8988T (cell line): ENCODE measurements at places on chromosomes 7 and 10.

- DNase-seq: no peak
Measured at GRCh38 chr7:151595702-151596350, 76.1 kb upstream of the RHEB start.

GRCh38 chr10:71308244-71308643 is 10.8 kb upstream of the SLC29A3 start:
- DNase-seq: no peak

DNA sequence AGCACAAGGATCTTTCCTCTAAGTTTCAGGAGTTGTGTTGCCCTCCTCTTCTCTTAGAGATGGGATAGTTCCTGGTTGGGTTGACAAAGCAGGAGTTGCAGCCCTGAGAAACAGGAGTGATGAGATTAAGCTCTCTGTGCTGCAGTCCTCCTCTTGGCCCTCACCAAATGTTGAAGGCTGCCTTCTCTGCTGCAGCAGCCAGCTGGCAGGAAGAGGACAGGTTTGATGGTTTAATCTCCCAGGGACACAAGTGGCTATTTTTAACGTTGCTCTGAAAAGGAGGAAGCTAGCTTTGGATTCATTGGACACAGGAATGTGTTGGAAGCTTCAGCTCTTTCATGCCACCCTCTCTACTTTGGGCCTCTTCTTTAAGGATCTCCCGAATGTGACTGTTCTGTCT is 9.4 kb downstream of the STRIP2 start:
- no peak for DNase-seq

DNA sequence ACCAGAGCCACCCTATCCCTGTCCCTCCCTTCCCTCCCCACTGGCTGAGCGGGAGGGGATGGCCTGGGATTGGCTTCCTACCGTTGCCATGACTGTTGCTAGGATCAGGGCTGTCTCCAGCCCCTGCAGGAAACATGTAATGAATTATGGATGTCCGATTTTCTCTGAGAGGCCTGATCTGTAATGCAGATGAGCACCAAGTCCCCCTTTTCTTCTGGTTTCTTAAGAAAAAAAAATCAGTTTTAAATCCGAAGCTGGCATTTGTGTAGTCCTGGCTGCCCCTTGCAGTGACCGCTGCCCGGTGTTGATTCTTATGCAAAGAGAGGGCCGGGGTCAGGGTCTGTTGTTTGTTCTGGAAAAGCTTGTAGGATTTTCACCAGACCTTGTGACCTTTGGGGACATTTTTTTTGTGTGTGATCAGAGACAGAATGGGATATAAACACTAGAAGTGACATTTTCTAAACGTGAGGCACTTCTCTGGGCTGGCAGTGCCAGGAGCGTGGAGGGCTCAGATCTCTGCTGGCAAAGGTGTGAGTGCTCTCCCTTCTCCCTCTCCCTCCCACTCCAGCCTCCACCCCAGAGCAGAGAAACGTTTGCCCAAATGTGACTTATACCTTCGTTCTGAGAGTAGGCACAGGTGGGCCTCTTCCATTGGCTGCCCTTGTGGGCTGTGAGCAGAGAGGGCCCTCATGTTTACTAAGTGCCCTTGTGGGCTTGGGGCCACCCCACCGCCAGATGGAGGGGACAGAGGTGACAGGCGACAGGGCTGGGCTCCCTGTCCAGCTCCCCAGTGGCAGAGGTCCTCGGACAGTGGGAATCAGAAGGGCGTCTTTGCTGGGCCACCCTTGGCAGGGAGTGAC is 127.5 kb downstream of the DNAJB6 start:
- no peak for DNase-seq

- no peak for DNase-seq
Measured at GRCh38 chr7:49244543-49244942, 320.2 kb downstream of the CDC14C start.

GRCh38 chr10:99234791-99235657 is 628 bp downstream of the HPSE2 start:
- no peak for DNase-seq

GRCh38 chr7:73342645-73343044 is 14.7 kb downstream of the FKBP6 start:
- DNase-seq: peak; percentile 48
